Stimulated activated CD8-positive, alpha-beta memory T cell treated with anti-CD3 and anti-CD28 coated beads, Interleukin-4, amount 100 ng/mL, for 48 hours (primary cell): ENCODE measurements at places on chromosomes 6 and 20.
A peak's percentile ranks its signal among the peaks of the same experiment; 100 is the strongest.

DNA sequence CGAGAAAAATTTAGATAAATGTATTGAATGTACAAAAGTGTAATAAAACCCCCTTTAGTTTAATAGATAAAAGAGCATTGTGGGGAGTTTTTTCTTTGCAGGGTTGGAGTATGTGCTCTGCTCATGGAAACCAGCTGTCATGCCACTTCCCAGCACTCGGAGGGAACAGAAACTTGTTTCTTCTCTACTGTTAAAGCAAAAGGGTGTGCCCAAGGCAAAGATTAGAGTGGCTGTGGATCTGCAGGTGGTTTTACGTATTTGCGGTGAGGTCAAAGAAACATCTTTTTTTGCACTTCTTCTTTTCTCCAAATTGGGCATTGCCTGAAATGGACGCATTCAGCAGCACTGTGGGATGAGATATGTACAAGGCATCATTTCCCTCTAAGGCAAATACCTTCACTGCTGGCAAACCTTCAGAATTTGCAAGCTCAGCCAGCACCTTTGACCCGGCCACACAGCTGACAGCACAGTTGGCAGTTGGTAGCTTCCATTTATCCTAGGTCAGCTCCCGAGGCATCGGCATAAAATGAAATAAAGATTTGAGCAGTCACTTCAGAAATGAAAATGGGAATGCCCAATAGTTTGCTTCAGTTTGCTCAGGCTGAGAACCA is 178.4 kb upstream of the EYA4 start:
- no peak for DNase-seq

- no peak for DNase-seq
These were observed 25.1 kb upstream of the TAF8 start for GRCh38 chr6:42025066-42025844.

DNA sequence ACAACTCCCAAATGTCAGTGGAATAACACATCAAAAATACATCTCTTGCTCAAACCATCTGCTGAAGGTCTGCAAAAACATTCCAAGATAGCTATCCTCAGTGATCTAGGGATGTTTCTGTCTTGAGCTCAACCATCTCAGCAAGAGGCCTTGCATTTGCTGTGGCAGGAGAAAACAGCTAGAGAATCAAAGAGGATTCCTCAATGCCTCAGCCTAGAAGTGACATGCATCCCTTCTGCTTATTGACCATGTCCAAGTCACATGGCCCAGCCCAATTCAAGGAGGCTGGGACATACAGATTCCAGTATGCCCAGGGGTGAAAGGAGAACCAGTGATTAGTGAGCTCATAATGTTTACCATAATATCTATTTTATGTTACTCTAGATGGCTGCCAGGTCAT is 269.5 kb downstream of the PLCB1 start:
- DNase-seq = no peak

DNA sequence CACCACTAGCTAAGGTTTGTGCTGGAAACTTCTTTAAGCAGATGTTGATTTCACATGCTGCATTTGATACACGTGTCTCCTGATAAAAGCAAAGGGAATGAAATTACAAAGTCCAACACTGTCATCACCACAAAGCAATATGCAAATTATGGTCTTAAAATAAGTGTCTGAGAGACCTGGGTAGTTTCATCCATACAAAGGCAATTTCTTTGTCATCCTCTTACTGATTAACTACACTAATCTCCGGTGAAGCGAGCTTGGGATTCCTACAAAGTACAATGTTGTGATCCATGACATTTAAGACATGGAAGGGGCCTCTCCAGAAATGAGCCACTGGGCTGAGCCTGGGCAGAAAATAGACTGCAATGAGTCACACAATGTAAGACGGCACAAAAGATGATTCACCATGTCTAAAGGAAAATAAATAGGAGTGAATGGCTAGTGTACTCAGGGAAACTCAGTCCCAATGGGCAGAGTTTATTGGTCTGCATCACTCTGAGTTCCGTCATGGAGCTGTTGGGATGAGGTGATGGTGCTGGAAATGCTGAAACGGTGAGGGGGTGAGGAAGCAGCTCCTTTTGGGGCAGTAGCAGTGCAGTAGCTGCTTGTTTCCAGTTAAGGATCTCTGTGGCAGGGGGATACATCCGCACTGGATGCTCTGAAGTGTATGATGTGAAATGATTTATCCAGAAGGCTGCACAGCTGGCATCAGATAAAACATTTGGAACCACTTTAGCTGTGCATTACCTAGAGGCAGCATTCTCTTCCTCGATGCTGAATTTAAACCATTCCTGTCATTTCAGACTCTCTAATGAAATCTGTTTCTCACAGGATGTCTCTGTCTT is 103.3 kb downstream of the IBTK start:
- no peak for DNase-seq

DNA sequence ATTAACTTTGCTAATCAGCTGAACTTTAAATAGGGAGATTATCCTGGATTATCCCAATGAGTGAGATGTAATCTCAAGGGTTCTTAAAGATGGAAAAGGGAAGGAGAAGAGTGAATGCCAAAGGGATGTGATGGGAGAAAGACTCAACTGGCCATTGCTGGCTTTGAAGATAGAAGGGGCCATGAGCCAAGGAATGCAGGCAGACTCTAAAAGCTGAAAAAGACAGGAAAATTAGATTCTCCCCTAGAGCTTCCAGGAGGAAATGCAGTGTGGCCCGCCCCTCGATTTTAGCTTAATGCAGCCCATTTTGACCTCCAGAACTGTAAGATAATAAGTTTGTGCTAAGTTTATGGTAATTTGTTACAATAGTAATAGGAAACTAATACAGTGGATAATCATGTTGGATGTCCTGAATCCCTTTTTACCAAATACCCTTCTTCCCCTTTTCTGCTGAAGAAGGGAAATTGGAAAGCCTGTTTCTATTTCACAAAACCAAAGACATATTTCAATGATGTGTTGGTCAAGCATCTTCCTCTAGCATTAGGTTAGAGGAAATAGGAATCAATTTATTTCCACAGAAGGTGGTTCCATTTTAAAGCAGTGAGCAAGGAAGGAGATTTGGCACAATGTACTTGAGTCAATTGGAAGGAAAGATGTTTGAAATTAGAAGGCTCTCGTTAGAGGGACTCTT is 3.3 kb upstream of the HDDC2 start:
- no peak for DNase-seq

DNA sequence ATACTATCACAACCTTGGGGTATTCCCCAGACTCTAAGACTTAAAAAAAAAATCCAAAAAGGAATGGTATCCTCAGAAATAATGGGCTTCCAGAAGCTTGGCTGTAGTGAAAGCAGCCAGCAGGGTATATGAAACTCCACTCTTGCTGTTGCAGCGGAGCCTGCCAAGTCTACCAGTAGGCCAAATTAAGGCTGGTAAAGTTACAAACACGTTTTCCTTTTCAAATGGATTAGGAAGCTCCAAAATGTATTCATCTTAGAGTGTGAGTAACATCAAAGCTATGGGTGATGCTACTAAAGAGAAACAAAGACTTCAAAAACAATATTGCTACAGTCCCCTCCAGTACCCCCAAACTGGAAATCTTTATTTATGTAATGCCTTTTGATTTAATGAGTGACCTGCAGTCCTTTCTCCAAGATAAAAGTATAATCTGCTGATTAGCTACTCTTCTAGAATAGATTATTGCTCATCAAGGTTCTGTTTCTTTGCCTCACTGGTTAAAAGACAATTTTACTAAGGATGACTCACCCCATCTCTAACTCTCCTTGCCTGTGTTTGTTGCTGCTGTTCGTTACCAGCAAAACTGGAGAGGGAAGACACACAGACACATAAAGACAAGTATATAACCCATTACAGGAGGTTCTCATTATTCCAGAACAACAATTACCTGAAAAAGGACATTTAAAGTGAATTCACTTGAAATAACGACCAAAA is 84.9 kb downstream of the BTBD9 start:
- no peak for DNase-seq

- DNase-seq = no peak
These were observed 114.4 kb downstream of the SULF2 start for GRCh38 chr20:47670913-47671312.

- DNase-seq = peak; percentile 32
These were observed at the start of gene SASH1 for GRCh38 chr6:148342350-148343046. SASH1 (plus strand) TSS chr6:148342838; CDS start chr6:148343068, 230 bp downstream.

- DNase-seq = no peak
These were observed 55.0 kb upstream of the VSX1 start for GRCh38 chr20:25136643-25137559.

- DNase-seq = no peak
These were observed 242.7 kb downstream of the SOX4 start for GRCh38 chr6:21836277-21836676.

GRCh38 chr6:128414943-128415342 is 105.5 kb downstream of the PTPRK start:
- DNase-seq = no peak

DNA sequence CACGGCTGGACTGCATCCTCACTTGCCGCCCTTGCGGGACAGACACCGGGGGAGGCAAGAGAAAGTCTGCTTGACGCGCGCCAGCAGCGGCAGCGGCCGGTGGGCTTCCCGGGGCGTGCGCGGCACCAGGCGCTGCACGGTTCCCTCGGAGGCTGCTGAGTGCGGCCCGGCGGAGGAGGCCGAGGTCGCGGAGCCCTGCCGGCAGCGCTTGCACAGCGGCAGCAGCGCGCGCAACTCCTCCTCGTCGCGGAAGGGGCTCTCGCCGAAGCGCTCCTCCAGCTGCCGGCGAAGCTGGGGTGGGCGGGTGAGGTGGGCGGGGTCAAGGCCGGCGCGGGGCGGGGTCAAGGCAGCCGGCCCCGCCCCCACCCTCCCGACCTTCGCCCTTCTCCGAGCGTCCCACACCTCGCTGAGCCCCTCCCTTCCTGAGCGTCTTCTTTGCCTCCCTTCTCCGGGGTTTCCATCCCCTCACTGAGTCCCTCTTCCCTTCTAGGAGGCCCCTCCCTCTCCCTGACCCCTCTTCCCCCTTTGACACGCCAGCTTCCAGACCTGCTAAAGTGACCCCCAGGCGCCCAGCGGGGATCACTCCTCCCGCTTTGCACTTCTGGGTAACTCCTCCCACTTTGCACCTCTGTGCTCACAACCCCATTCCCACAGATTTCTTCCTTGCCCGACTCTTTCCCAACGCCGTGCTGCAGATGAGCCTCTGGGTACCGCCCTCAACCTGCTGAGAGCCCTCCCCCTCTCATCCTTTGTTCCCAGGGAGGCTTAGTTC is 8.8 kb downstream of the DUSP15 start:
- DNase-seq = peak; percentile 76

- DNase-seq = no peak
These were observed 149.9 kb downstream of the RPS12 start for GRCh38 chr6:132964101-132964867.

DNA sequence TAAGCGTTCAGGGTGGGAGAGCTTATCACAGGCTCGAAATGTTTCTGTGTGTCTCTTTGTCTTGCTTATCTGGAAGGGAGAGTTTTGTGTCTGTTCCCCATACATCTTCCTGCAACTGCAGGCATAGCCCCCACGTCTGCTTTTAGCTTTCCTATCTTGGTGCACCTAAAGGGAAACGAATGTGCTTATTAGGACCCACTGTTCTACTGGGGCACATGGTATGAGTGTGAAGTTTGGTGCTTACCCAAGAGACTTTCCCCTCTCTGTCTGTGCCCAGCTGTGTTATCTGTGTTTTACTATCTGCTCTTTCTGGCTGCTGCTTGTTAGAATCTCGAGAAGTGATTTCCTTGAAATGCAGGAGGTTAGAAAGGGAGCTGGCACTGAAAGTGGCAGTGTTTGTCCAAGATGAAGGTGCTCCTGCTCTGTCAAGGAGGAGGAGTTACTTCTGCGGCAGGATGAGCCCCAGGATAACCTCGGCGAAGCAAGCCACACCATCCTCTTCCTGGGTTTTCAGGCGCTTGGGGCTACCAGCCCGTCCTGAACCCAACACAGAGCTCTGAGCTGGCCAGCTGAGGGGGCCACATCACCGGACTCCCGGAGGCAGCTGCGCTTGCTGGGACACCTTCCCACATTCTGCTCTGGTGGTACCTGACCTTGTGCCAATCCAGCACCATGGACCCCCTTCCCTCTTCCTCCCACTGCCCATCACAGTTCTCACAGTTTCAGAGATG is 23.4 kb downstream of the DYNLT1 start:
- no peak for DNase-seq

- DNase-seq = no peak
These were observed 261.0 kb downstream of the ARHGAP18 start for GRCh38 chr6:129448965-129449364.

DNA sequence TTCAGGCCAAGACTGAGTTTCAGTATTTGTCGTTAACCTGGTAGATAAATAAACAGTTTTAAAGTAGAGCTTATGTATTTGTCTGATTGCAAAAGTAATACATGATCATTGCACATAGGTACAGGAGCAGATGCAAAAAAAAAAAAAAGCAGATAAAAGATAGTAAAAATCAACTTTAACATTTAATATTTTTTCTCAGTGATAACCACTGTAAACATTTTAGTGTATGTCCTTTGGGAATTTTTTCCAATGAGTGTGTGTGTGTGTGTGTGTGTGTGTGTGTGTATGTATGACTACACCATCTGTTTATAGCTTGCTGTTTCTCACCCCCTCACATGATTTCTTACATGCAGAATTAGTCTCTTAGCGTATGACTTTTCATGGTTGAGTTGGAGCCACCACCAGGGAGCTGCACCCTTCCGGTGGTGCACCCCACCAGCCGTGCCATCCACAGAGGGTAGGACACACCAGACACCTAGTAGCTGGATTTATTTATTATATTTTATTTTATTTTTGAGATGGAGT is 26.3 kb downstream of the WRNIP1 start:
- no peak for DNase-seq

DNA sequence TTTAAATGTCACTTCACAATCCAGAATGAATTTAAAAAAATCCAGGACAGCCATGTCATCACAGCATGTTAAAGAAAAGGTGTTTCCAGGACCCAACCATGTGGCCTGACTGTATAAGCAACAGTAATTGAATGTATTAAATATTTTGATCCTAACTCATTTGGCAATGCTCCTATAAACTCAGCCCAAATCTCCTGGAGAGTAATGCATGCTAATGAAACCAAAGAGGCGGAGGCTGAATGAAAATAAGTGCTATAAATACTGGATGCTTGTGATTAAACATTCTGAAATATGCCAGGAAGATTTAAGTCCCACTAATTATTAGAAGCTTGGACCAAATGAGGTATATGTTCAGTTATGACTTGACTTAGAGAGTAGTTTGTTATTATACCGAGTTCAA is 486.8 kb downstream of the FRK start:
- no peak for DNase-seq

DNA sequence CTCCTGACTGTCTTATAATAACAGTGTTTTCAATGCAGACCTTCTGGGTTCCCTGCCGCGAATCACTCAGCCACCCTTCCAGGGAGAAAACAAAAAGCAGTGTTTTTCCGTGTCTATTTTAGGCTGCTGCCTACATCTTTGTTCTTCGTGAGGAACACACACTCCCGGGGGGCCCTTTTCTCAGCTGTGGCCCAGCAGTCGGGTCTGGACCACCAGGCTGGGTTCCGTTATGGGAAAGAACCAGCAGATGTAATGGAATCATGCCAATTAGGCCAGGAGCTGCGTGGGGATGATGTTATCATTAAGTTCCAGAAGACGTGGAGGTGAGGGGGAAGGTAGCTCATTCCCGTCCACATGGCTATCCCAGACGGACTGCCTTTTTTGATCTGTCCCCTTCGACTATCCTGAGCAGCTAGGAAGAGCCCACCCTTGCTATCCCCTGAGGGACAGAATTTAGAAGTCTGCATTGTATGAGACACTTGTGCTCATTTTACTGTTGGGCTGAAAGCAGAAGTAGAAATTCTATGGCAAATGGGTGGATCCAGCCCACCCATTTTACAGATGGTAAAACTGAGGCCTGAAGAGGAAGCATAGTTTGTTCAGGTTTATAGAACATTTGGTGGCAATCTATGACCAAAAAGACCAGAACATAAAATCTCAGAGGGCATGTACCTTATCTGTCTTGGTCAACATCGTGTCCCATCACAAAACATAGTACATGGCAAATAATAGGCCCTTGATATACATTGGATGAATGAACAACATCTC is 54.5 kb downstream of the KCNB1 start:
- DNase-seq = no peak
